AG09319 (cell line): ENCODE measurements at places on chromosomes 11 and 22.

DNA sequence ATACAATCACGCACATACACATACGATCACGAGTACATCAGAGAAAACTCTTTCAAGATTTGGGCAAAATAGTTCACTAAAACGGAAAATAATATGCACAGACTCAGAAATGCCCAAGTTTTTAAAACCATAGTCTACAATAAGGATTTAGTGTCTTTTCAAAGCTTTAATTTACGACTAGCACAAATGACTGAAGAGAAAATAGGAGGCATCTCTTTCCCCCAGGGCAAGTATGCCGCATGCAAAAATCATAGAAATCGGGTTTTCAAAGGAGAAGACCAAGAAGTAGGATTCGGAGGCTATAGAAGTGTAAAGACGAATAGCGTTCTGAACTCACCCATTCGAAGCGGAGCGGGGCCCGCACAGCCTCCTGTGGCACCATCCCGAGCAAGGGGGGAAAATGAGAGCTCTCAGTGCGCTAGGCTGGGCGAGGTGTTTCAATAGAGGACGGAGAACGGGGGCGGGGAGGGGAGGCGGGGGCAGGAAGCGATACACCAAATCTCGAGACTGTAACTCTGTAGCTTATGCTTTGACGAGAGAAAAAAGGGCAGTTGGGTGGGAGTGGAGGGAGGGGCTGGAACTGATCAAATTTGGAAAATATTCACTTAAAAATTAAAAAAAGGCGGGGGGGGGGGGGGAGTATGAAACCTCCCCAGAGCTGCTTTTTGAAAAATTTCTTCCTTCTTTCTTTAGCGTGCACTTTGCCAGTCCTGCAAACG, 15.8 kb downstream of the BLID start:
- peak; percentile 75 for DNase-seq

DNA sequence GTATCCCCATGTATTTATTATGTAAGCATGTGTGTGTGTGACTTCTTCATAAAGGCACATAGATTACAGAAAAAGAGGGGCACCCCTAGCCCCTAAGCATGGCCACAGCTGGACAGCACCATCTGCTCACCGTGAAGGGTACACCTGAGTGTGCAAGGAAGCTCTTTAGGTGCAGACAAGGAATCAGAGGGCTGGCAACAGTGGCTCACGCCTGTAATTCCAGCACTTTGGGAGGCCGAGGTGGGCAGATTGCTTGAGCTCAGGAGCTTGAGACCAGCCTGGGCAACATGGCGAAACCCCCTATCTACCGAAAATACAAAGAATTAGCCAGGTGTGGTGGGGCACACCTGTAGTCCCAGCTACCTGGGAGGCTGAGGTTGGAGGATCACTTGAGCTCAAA, 56.3 kb downstream of the DGCR2 start:
- no peak for DNase-seq

DNA sequence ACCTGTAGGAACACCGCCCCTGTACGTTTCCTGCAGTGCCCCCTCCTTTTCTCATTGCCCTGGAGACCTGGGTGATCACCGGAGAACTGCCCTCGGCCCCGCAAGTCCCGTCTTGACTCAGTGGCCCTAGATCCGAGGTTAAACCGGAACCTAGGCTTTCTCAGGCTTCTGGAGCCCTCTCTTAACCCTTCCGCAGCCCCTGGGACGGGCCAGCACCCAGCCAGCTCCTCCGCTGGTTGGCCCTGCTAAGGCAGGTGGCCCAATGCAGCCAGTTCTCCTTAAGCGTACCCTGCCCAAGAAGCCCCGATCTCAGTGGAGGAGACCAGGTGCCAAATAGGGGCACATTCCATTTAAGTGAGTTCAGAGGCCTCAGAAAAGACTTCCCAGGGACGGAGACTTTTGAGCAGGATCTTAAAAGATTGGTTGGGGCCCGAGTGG, 776 bp downstream of the NLRX1 start:
- DNase-seq: no peak

- no peak for DNase-seq
Observed at GRCh38 chr22:33405194-33405593, 347.0 kb upstream of the SYN3 start.

DNA sequence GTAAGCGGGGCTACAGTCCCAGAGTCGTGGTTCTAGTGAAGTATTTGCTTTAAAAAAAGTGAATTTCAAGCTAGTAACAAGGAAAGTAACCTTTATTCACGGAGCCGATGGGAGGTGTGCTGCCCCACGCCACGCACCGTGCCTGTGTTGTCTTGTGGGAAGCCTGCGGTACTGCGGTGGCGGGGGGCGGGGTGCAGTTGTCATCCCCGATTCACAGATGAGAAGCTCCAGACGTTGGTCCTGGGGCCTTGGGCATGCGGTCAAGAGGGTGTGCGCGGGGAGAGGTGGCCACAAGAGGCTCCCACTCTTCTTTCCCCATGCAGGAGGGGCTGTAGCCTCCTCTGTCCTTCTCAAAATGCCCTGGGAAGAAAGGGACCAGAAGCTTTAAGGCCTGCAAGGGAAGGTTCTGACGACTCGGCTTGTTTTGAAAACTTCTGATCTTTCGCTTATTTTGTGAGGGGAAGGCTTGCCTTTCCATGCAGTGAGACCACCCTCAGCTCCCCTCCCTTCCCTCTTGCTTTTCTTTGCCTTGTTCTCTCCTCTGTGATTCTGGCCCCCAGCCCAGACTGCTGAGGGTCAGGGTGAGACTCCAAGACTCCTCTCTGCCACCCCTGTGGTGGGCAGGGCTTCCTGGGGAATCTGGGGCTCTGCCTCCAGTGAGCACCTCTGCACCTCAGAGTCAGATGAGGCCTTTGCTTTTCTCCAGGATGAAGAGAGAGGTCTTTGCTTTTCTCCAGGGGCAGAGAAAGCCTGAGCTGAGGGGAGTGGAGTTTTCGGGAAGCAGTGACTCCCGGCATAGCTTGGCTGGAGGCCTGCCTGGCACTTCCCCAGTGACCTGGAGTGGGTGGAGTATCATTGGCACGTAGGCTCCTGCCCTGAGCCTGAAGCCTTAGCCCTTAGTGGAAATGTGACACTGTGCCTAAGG, 6.2 kb downstream of the GLB1L3 start:
- DNase-seq: no peak

- DNase-seq: no peak
Observed at GRCh38 chr11:70908223-70908622, 344.2 kb downstream of the SHANK2 start.

DNA sequence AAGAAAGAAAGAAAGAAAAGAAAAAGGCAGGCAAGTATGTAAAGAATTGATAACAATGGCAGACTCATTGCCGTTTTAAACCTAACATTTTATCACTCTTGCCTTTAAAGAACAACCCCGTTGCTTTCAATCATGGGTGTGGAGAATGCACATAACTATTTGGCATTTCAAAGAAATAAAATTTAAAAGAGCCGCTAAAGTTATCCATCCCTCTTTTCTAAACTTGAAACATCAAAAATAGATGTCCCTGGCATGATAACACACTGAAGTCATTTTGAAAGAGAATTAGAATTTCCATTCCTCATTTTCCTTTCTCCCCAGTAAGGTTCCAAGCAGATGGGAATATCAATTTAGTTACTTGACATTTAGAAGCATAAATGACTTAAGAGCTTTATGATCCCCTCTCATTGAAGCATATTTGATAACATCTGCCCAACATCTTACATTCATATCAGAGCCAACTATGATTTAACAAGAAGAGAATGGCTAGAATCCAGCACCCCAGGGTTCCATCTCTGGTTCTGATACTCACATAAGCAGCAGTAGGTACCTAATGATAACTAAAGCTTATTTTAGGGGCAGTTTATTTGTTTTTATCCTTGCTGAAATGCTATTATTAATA, 529.6 kb upstream of the LRRC4C start:
- no peak for DNase-seq

DNA sequence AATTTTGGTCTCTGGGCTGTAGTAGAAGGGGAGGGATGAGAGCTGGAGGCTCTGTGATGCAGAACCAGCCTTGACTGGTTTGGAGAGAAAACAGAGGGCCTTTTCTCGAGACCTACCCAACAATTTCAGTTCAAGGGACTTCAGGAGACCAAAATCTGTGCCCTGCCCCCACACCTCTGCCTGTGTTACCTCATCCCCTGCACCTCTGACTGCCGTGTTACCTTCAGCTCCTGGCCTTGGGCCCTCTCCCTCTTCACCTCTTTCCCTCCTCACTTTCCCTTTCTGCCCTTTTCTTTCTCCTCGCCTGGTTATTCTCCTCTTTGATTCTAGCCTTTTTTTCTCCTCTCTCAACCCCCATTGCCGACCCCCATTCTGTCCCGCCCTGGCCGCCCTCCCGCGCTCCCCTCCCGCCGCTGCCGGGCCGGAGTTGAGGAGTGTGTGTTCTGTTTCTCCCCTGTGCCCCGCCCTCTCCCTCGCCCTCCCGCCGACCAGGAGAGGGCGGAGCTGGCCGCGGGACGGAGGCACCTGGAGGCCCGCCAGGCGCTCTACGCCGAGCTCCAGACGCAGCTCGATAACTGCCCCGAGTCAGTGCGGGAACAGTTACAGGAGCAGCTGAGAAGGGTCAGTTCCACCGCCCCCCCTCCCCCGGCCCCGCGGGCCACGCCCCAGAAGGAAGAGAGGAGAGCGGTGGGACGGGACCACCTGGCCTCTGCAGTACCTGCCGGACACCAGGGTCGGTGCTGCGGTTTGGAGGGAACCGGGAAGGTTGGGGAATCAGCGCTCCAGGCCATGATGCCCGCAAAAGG, 27.2 kb downstream of the PHLDB1 start:
- no peak for DNase-seq

DNA sequence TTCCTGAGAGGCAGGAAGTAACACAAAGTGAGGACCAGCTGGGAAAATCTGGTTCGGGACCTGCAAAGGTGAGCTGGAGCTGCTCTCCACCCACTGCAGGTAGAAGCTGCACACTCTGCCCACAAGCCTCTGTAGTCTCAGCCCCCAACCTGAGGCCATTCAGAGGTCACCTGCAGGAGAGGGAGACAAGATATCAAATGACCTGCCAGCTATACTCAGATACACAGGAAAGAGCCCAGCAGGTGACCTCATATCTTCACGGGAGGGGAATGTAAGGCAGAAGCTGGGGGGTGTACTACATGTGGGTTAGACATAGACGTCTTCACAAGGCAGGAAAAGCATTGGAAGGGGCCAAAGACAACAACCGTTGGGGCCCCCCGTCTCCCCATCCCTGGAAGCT, 86.1 kb downstream of the APIP start:
- no peak for DNase-seq

DNA sequence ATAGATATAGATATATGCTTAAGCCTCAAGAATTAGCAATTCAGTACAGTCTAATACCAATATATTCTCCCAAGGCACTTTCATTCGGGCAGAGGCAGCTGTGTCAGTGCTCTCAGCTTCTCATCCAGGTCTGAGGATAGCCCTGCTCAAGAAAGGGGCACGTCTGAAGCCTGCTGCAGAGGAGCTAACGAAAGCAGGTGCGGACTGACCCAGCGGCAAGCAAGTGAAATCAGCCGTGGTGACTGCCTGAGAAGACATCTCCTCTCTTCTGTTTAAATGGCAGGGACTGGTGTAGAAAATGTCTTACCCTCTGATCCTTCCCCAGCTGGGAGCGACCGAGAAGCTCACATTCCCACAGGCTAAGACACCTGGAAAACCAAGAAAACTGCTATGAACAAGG, 468.6 kb downstream of the BRD1 start:
- no peak for DNase-seq

DNA sequence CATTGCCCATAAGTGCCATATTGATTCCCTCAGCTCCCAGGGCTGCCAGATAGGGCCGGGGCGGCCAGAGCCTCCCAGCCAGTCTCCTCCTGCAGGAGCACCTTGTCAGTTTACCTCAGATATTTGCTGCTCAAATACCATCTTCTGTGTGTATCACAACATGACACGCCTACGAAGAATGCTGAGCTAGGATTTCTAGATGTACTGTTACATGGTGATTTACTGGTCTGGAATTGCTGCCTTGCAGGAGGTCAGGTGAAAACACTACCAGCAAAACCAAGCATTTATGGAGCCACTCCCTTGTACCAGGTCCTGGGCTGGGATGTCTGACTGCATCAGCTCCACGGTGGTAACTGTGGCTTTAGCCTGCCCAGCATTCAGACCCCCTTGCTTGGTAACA, 11.8 kb downstream of the MICAL3 start:
- DNase-seq: no peak

DNA sequence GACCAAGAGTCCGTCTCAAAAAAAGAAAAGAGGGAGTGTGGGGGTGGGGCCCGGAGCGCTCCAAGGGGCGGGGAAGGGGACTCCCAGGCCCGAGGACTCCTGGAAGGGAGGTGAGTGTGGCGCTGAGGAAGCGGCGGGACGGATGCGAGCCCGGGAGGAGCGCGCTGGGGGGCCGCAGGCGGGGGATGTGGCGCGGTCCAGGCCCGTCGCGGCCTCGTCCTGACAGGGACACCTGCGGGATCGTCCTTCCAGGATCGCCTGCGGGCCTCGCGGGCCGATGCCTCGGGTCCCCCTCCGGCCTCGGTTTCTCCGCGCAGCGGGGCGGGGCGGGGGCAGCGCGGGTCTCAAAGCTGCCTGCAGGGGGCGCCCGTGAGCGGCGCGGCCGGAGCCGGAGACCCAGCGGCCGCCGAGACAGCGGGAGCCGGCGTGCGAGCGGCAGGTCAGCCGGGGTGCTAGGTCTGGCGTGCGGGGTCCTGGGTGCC, 3.8 kb upstream of the ADORA2A start:
- no peak for DNase-seq

DNA sequence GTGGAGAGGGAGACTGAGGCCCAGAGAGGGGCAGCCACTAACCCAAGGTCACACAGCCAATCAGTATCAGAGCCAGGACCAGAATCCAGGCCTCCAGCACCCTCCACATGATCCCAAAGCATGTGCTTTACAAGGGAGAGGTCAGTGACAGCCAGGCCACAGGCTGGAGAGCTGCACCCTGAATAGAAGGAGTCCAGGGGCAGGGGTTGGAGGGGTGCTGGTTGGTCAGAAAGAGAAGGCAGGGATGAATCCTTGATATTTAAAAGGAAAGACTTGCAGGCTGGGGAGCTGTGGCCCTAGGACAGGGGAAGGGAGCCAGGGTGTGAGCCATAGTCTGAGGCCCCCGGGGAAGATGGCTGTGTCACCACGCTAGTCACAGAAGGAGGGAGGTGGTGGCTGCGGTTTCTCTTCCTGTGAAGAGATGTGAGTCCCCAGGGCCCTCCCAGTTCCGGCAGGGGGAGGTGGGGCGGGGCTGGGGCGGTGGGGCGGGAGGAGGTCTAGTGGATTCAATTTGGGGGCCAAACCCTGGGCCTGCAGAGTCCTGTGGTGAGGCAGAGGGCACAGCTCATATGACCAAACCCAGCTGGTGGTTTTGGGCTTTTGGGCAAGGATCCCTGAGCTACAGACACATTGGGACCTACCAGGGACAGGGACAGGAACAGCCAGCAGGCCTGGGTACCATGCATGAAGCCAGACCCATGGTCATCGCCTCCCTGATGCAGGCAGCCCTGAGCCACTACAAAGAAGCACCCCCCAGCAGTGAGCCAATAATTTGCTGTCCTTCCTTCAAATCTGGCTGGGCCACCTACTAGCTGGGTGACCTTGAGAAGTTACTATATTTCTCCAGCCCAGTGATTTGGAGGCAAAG, 14.0 kb downstream of the RAC2 start:
- DNase-seq: no peak

- DNase-seq: no peak
Observed at GRCh38 chr11:73225001-73225686, 7.1 kb downstream of the P2RY2 start.

- DNase-seq: no peak
Observed at GRCh38 chr11:118265954-118266353, 1.9 kb upstream of the MPZL2 start.

GRCh38 chr11:97751952-97752351, 1268.8 kb upstream of the CNTN5 start:
- no peak for DNase-seq

- no peak for DNase-seq
Observed at GRCh38 chr11:1823376-1824220, 11.2 kb upstream of the SYT8 start.

GRCh38 chr11:43879789-43880639, 617 bp upstream of the ALKBH3 start:
- no peak for DNase-seq
